ENCODE measurements at places on chromosomes 1 and 21. TPM values are rescaled to one million over a fixed set of nuclear protein-coding genes. Genes with fewer than 3 reads are reported as not detected.

- H3K4me3 ChIP-seq: no peak overlapping the region
- no peaks in the 10 kb centered on the region for H3K36me3 ChIP-seq
- H3K4me1 ChIP-seq: peaks cover 9% of the 10 kb centered on the region
- peaks cover 73% of the 10 kb centered on the region for H3K27me3 ChIP-seq
Observed at GRCh38 chr1:205545991-205546390, 41.5 kb downstream of the CDK18 start.

- H3K36me3 ChIP-seq: no peaks in the 10 kb centered on the region
- no peaks in the 10 kb centered on the region for H3K4me1 ChIP-seq
- no peak overlapping the region for H3K27ac ChIP-seq
- DNase-seq: no peak
Observed at GRCh38 chr1:209896346-209896745, 41.7 kb upstream of the SYT14 start.

GRCh38 chr1:94907136-94907535 lies 19.8 kb downstream of the CNN3 start:
- DNase-seq: no peak
- H3K27ac ChIP-seq: no peak overlapping the region
- peaks cover 4% of the 10 kb centered on the region for H3K27me3 ChIP-seq
- H3K4me1 ChIP-seq: no peaks in the 10 kb centered on the region
- peaks cover 1% of the 10 kb centered on the region for H3K36me3 ChIP-seq

- peak overlapping the region; percentile 45 for H3K4me3 ChIP-seq
- peaks cover 2% of the 10 kb centered on the region for H3K36me3 ChIP-seq
- no peak overlapping the region for H3K27ac ChIP-seq
- H3K27me3 ChIP-seq: peaks cover 35% of the 10 kb centered on the region
- peaks cover 21% of the 10 kb centered on the region for H3K4me1 ChIP-seq
- DNase-seq: no peak
Observed at GRCh38 chr1:184152434-184152898, 100.9 kb downstream of the TSEN15 start.

- no peak overlapping the region for H3K27ac ChIP-seq
- no peak overlapping the region for H3K4me3 ChIP-seq
- no peaks in the 10 kb centered on the region for H3K36me3 ChIP-seq
- no peak for DNase-seq
Observed at GRCh38 chr1:110548381-110548780, 29.4 kb upstream of the KCNA10 start.

DNA sequence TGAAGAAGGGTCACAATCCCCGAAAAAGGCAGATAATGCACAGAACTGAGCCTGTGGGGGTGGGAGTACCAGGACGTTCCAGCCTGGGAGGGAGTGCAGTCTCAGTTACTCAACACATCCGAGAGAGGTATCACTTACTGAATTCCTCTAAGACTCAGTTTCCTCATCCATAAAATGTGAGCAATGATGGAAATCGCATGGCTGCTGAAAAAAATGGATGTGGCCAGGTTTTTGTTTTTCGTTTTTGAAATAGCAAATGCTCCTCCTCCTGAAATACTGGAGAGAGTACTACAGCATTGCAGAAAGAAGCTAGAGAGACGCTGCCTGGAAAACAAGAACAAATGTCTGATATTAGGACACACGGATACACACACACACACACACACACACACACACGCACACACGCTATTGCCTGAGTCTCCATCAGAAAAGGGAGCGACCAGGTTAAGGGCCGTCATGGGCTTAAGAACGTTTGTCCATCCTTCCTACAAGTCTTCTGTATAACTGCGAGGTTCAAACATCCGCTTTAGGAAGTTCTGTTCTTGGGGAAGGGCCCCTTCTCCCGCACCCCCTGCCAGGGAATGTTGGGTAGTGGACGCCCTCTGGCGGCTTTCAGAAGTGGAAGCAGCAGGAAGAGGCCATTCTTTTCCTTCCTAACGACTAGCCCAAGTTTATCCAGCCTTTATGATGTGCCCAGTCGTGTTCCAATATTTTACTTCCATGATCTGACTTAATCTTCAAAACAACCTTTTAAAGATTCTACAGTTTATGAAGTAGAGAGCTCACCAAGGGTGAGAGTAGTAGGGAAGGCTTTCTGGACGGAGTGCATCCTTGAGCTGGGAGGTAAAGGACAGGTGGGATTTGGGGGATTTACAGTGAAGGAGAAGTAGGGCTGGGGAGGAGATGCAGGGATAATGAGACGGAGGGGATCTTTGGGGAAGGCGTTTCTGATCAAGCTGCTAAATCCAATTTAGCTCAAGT lies 699 bp upstream of the NES start:
- H3K36me3 ChIP-seq: no peaks in the 10 kb centered on the region
- H3K27me3 ChIP-seq: peaks cover 88% of the 10 kb centered on the region
- no peak overlapping the region for H3K4me3 ChIP-seq
- H3K4me1 ChIP-seq: peaks cover 7% of the 10 kb centered on the region
- no peak for DNase-seq

GRCh38 chr21:35852820-35853219 lies 207.5 kb downstream of the SETD4 start:
- no peaks in the 10 kb centered on the region for H3K36me3 ChIP-seq
- H3K27me3 ChIP-seq: peaks cover 25% of the 10 kb centered on the region

- H3K4me3 ChIP-seq: no peak overlapping the region
- H3K27ac ChIP-seq: no peak overlapping the region
- peaks cover under 1% of the 10 kb centered on the region for H3K4me1 ChIP-seq
- no peak for DNase-seq
- no peaks in the 10 kb centered on the region for H3K36me3 ChIP-seq
Observed at GRCh38 chr21:45568383-45568782, 26.1 kb upstream of the SLC19A1 start.

DNA sequence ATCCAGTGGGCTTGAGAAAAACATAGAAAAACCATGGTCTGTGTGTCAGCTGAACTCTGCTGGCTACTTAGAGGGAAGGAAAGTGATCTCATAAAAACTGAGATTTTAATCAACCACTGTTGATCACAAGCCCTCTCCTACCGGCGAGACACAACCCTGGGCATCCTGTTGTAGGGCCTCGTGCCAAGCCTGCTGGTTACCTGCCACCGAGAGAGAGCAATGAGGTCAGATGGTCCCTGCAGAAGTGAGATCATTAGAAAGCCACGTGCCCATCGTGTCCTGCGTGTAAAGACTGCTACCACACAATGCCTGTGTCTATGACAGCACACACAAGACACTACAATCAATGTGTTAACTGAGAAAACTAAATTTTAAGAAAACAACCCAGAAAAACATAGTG lies 41.7 kb upstream of the GPR153 start:
- H3K4me3 ChIP-seq: no peak overlapping the region
- H3K36me3 ChIP-seq: peaks cover 13% of the 10 kb centered on the region
- H3K4me1 ChIP-seq: no peaks in the 10 kb centered on the region
- DNase-seq: no peak
- H3K27me3 ChIP-seq: no peaks in the 10 kb centered on the region

DNA sequence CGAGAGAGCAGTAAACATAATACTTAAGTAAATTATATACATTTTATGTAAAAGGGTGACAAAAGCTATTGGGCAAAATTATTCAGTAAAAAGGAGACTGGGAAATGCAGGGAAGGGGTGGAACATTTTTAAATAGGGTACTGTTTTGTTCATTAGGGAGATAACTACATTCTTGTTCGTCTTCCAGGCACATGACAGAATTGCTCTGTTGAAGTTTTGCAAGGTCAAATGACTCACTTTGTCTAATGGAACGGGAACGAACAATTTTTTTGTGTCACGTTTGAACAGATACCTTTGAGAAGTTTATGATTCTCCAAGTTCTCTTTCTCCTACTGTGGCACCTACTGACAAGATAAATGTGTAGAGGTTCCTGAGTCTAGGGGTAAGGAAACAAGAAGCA lies 382.3 kb upstream of the ZRANB2 start:
- no peaks in the 10 kb centered on the region for H3K27me3 ChIP-seq
- no peaks in the 10 kb centered on the region for H3K4me1 ChIP-seq
- no peak overlapping the region for H3K27ac ChIP-seq

DNA sequence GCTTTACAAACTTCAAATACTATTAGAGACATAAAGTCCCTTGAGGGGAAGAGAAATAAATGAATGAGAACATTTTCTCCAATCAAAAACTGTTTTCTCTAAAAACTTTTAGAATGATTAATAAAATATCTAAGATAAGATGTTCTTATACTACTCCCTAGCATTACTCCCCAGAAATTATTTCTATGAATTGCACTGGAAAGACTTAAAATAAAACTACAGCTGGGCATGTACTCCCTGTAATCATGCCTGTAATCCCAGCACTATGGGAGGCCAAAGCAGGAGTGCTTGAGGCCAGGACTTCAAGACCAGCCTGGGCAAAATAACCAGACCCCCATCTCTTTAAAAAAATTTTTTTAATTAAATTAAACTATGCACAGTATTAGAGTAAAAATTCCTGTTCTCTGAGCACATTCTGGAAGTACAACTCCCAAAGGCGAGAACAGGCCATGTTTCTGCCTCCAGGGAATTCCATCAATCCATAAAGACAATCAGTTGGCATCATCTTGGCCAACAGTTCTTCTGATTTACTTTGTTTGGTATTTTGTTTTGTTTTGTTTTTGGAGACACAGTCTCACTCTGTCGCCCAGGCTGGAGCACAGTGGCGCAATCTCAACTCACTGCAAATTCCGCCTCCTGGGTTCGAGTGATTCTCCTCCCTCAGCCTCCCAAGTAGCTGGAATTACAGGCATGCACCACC lies 77.9 kb downstream of the TGFBR3 start:
- peaks cover 63% of the 10 kb centered on the region for H3K4me1 ChIP-seq
- DNase-seq: no peak
- H3K4me3 ChIP-seq: no peak overlapping the region
- H3K36me3 ChIP-seq: peaks cover 4% of the 10 kb centered on the region
- no peak overlapping the region for H3K27ac ChIP-seq
- peaks cover 18% of the 10 kb centered on the region for H3K27me3 ChIP-seq

DNA sequence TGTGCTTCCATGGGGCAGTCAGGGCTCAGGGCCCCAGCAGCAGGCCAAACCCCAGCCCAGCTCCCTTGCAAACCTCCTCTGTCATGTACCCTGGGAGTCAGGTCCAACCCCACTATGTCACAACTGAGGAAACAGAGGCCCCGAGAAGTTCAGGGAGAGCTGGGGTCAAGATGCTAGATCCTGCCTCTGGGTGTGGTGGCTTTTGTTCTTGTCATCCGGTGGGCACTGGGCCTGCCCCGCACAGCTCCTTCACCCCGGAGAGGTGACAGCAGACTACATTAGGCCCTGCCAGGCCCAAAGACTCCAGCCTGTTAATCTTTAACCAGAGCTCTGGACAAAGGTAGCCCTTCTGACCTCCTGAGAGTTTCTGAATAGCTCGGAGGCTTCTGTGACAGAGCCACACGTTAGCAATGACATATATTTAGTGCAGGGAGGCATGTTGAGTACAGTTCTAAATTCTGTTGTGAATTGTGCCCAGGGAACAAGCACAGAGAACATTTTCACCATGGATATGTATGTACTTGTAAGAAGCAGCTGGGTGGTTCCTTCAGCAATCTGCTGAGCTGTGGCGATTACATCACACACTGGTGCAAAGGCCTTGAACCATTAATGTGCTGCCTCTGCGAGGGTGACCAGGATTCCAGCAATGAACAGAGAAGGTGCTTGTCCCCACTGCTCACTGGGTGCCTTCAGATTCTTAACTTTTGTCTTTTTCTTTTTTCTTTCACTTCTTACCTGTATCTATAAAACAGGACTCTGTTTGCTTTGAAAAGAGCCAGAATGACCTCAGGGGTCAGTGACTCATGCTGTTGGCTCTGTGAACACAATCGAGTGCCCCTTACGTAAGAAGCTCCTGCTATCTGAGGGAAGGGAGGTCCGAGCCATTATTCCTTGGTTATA lies 102.8 kb downstream of the RHOU start:
- no peak overlapping the region for H3K4me3 ChIP-seq
- no peak for DNase-seq
- peaks cover 27% of the 10 kb centered on the region for H3K4me1 ChIP-seq

GRCh38 chr21:41180752-41181151 lies 12.8 kb downstream of the BACE2 start:
- H3K36me3 ChIP-seq: no peaks in the 10 kb centered on the region
- no peak overlapping the region for H3K27ac ChIP-seq
- no peaks in the 10 kb centered on the region for H3K4me1 ChIP-seq
- peaks cover 5% of the 10 kb centered on the region for H3K27me3 ChIP-seq
- no peak for DNase-seq

- no peaks in the 10 kb centered on the region for H3K4me1 ChIP-seq
- H3K27me3 ChIP-seq: peaks cover 5% of the 10 kb centered on the region
- no peaks in the 10 kb centered on the region for H3K36me3 ChIP-seq
- H3K27ac ChIP-seq: no peak overlapping the region
- no peak for DNase-seq
Observed at GRCh38 chr1:22639286-22639685, 2.9 kb downstream of the C1QA start.

DNA sequence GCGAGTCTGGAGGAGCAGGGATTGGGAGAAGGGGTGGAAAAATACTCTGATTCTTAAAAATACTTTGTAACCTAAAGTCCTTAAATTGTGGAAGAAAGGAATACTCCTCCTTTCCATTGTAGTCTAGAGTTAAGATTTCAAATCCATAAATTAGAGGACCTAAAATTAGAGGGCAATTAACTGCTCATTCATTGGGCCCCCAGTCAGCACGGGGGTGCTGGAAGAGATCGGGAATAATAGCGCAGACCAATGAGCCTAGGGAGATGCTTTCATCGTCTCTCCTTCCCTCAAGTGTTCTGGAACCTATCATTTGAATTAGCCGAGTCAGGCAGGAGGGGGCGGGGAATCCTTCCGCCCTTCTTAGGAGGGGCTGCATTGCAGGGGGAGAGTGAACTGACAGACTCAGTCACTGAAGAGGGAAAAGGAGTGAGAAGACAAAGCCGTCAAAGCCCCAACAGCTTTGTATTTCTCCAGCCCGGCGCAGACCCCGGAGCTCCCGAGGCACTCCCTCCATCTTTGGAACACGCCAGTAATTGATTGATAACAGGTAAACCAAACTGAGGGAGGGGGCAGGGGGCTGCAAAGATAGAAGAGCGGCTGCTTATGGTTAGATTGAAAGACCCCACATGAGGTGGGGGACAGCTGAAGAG lies at the start of gene MLLT11:
TSS of gene MLLT11 (plus strand) at position 391 of the 650 bp plus-strand sequence. CDS start 6,828 bp downstream, outside the sequence.
- DNase-seq: peak; percentile 59
- H3K36me3 ChIP-seq: peaks cover 36% of the 10 kb centered on the region
- H3K27ac ChIP-seq: peak within 1 kb of the TSS; percentile 96
- H3K27me3 ChIP-seq: no peaks in the 10 kb centered on the region
- H3K4me1 ChIP-seq: peaks cover 47% of the 10 kb centered on the region
- peak within 1 kb of the TSS; percentile 91 for H3K4me3 ChIP-seq

GRCh38 chr1:44713321-44713781 lies 17.6 kb downstream of the RNU5D-1 start:
- H3K4me1 ChIP-seq: peaks cover 41% of the 10 kb centered on the region
- H3K4me3 ChIP-seq: no peak overlapping the region
- no peak overlapping the region for H3K27ac ChIP-seq
- H3K36me3 ChIP-seq: no peaks in the 10 kb centered on the region

DNA sequence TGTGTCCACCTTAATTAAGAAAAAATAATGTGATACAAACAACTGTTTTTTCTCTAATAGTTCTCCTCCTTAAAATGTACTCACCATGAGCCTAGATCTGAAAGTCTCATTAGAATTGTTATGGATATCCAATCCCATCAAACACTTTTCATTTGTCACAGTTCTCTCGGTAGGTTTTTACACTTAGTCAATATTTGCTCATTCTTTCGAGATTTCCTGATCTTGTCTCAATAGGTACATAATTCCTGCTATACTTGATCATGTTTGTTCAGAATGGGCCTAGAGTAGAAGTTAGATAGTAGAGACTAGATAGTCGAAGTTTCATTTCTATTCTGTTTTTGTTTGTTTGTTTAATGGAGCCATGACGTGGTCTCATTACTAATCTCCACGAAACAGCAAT lies 2005.7 kb downstream of the NCAM2 start:
- no peak overlapping the region for H3K27ac ChIP-seq
- DNase-seq: no peak
- H3K36me3 ChIP-seq: no peaks in the 10 kb centered on the region
- H3K4me1 ChIP-seq: no peaks in the 10 kb centered on the region

The CDC73 gene
- 55.6 TPM for total RNA-seq

The MROH9 gene
- total RNA-seq: not detected

The BSND gene
- 0.07 TPM for total RNA-seq

The GPATCH4 gene
- total RNA-seq: 40.5 TPM

The KCNQ4 gene
- total RNA-seq: 0.44 TPM

The HMGCL gene
- total RNA-seq: 29.0 TPM

The OR10Z1 gene
- not detected for total RNA-seq
